ENCODE measurements at places on chromosomes 6 and 20.

GRCh38 chr6:158854214-158855101, 35.3 kb upstream of the EZR start:
- no peak for DNase-seq

DNA sequence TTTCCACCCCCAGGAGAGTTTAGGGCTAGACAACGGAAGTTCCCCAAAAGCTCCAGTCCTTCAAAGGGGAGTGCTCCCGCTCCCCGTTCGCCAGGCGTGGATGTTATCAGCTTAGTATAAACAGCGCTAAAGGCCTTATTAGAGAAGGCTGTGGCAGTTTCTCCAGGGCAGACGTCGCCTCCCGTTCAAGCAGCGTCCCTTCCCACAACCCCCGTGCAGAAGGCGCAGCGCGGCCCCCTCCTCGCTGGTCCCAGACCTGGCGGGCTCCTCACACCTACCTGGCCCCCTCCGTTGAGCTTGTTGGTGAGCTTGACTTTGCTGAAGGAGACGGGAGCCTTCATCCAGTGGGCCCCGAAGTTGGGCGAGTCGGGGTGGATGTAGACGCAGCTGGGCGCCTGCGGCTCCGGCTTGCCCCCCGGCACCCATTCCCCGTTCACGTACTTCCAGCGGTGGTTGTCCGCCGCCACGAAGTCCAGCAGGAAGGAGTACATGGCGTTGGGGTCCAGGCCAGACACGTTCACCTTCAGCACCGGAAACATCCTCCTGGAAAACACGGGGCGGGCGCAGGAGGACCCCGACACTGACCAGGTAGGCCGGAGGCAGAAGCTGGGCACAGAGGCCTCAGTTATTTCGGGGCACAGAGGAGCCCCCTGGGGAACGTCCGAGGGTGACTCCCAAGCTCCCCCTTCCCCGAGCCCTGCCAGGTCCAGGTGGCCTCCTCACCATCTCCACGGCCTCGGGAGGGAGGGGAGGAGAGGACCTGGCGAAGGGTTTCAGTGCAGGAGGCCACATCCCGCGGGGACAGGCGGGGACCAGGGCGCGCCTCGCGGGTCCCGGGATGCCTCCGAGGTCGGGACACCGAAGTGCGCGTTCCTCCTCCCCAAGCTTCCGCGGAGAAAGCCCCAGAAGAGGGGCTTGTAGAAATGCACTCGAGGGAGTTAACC, 1.1 kb downstream of the TBXT start:
- no peak for DNase-seq

DNA sequence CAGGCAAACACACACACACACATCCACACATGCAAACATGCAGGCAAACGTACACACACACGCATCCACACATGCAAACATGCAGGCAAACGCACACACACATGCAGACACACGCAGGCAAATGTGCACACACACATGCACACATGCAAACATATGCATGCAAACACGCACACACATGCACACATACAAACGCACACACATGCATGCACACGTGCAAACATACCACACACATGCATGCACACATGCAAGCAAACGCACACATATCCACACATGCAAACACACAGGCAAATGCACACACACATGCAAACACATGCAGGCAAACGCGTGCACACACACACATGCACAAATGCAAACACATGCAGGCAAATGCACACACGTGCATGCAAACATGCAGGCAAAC, 46.9 kb upstream of the RIN2 start:
- DNase-seq = no peak

DNA sequence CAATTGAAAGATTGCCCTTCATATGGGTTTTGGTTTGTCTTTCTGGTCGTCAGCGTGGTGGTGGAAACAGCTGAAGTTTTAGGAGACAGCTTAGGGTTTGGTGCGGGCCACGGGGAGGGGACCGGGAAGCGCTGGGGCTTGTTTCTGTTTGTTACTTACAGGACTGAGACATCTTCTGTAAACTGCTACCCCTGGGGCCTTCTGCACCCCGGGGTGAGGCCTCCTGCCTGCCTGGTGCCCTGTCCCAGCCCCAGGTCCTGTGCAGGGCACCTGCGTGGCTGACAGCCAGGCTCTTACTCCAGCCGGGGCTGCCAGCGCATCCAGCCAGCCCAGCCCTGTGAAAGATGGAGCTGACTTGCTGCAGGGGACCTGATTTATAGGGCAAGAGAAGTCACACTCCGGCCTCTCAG, 22.8 kb downstream of the NPEPL1 start:
- no peak for DNase-seq

DNA sequence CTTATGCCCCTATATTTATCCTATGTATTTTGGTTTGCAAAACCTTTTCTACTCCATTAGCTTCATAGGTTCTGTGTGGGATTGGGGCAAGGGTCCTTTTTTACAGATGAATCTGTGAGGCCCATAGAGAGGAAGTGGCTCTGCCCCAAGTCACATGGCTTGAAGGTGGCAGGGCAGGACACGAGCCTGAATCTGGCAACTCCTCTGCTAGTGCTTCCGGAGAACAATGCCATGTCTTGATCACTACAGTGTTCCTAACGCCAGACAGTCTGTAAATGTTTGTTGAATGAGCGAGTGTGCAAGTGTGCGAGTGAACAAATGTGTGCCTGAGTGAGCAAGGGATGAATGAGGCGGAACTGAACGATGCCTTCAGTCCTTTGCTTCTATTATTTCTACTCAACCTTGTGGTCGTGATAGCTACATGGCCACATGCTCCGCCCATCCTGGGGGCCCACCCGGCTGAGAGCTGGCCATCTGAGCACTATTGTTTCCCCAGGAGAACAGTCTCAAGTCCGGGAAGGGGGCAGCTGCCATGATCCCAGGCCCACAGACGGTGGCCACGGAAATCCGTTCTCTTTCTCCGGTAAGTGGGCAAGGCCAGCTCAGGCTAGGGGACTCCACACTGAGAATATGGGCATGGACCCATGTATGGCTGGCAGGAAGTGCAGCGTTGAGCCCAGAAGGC, 17.8 kb upstream of the AAR2 start:
- no peak for DNase-seq

- no peak for DNase-seq
Observed at GRCh38 chr6:72272958-72273357, 348.9 kb upstream of the KCNQ5 start.

GRCh38 chr6:44071670-44072451, 55.4 kb downstream of the MRPL14 start:
- DNase-seq = no peak

DNA sequence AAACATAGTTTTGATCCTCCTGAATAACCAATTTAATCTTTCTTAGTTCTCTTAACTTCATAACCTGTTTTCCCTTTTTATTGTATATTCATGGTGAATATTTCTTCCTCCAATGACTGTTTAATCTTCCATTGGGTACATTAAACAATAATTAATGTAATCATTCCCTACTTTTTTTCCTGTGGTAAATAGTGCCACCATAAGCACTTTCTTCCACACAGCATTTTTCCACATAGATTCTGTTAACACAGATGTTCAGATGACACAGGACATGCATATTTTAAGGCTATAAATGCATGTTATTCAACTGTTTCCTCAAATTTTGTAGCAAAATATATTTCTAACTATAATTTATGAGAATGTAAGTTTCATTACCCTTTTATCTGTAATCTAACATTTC, 61.9 kb downstream of the CYP39A1 start:
- no peak for DNase-seq

- DNase-seq = no peak
Observed at GRCh38 chr6:14986370-14986769, 259.5 kb upstream of the JARID2 start.

- no peak for DNase-seq
Observed at GRCh38 chr20:7935027-7935551, 5.2 kb downstream of the HAO1 start.

DNA sequence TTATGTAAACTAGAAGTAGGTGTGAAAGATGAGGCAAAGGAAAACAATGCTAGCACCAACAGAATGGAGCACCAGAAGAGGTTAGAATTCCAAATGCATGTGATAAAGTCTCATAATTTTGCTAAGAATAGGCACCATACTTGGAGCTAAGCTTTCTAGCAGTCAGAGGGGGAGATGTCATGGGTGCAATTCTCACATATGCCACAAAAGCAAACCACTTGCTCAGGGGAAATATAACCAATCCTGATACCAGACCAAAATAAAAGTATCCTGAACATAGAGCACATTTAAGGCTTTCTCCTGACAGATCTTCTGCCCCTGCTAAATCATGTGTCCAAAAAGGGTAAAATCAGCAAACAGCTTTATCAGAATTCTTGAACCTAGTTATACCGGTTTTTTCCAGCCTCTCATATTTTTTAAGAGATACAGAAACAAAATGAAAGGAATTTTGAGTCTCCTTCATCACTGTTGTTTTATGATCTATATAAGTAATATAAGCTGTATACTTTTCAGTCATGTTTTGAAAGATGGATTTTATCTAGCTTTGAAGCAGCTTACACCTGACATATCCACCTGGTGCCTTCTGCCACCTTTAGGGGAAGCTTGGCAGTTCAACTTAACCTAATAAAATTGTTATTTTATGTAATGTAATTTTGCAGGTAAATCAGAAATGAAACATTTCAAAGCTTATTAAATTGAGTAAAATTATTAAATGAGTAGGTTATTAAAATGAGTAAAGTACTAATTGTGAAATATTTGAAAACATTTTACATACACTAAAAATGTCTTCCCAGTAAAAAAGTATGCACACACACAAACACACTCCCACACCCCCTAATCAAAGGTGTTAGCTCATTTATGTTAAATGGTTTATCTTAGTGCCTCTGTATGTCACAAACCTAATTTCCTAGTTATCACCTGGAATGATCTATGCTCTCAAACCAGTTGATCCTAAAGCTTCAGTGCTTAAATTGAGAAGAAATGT, 2.8 kb downstream of the SPO11 start:
- DNase-seq = no peak

Data from activated T-helper 9 cell treated with anti-CD3 and anti-CD28 coated beads, Interleukin-2, amount 50 U/mL, for 16 hours (primary cell).